Activated CD4-positive, alpha-beta memory T cell treated with anti-CD3 and anti-CD28 coated beads, Interleukin-2, amount 10 ng/mL, durations not matched to agents 7 days and 5 days (primary cell): ENCODE measurements at places on chromosomes 5 and 9. TPM values are rescaled to one million over a fixed set of nuclear protein-coding genes. Genes with fewer than 3 reads are reported as not detected.

DNA sequence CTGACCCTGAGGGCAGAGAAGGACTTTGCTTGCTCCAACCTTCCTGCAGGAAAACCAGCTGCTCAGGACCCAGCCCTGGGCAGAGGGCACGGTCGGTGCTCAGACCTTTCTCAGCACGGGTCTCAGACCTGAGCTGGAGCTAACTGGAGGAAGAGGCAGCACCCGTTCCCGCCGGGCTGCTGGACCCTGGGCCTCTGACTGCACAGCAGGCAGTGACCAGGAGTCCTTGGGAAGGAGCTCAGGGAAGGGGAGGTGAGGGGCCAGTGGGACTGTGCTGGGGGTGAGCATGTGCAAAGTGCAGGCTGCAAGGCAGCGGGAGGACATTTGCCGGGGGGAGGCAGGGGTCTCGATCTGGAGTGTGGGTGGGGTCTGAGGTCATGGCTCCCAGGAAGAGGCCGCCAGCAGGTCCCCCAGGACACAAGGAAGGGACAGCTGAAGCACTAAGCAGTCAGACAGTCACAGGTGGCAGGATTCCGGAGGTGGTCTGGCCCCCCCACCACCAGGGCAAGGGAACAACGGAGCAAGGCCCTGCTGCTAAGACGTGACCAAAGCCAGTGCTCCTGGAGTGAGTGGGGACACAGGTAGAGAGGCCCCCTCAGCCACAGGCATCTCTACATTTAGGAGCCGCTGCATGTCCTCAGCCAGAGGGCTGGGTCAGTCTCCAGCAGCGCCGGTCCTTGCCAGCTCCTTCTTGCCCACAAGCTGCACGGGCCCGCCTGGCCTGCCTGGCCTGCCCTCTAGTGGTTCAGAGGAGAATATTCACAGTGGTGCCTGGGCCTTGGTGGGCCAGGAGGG lies 4.8 kb upstream of the DPM2 start:
- peaks cover 62% of the 10 kb centered on the region for H3K36me3 ChIP-seq
- peak; percentile 54 for DNase-seq
- H3K27ac ChIP-seq = no peak overlapping the region
- H3K4me1 ChIP-seq = peaks cover 23% of the 10 kb centered on the region

DNA sequence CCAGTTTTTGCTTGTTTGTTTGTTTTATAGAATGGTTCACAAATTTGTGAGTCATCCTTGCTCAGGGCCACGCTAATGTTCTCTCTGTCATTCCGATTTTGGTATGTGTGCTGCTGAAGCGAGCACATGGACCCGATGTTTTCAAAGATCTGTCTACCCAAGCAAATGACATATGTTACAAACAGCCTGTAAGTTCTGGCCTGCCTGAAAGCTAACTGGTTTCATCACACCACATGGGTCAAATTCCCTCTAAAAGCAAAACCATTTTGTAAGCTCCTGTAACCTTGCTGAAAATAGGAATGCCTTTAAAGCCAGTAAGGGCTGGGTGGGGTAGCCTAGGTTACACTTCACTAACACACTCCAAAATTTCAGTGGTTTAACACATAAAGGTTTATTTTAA lies 25.4 kb downstream of the DMRT3 start:
- H3K4me3 ChIP-seq = no peak overlapping the region
- DNase-seq = no peak
- no peak overlapping the region for H3K27ac ChIP-seq
- no peaks in the 10 kb centered on the region for H3K27me3 ChIP-seq

The PLPPR1 gene
- total RNA-seq = not detected

- no peak overlapping the region for H3K4me3 ChIP-seq
- no peak for DNase-seq
- no peak overlapping the region for H3K27ac ChIP-seq
These were observed 130.4 kb upstream of the POC5 start for GRCh38 chr5:75847561-75848021.

- H3K4me3 ChIP-seq = no peak overlapping the region
- no peaks in the 10 kb centered on the region for H3K27me3 ChIP-seq
- H3K27ac ChIP-seq = no peak overlapping the region
- H3K4me1 ChIP-seq = no peaks in the 10 kb centered on the region
These were observed 1013.6 kb downstream of the CDH9 start for GRCh38 chr5:26024774-26025173.

The ABO gene
- total RNA-seq = 0.53 TPM

The DDX4 gene
- 0.83 TPM for total RNA-seq

DNA sequence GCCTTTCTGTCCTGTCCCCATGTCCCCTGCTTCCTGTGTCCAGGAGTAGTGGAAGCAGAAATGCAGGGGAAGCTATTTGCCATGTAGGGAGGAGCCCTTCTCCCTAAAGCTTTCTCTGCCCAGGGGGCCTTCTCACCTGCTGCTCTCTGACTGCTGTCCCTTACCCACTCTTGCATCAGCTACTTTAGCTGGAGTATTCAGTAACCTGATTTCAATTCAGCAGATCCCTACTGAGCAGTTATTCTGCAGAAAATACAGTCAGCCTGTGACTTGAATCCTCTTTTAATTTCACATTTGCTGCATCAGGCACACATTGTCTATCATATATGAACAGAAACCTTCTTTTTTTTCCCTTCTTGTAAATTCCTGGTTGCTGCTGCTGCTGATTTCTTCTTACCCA lies 90.4 kb downstream of the MVB12B start:
- H3K4me1 ChIP-seq = peaks cover 11% of the 10 kb centered on the region
- peaks cover 3% of the 10 kb centered on the region for H3K27me3 ChIP-seq
- no peak overlapping the region for H3K4me3 ChIP-seq
- no peaks in the 10 kb centered on the region for H3K36me3 ChIP-seq
- H3K27ac ChIP-seq = no peak overlapping the region

GRCh38 chr9:81489046-81489445 lies 200.3 kb downstream of the TLE1 start:
- no peak overlapping the region for H3K27ac ChIP-seq
- H3K4me3 ChIP-seq = no peak overlapping the region
- no peaks in the 10 kb centered on the region for H3K4me1 ChIP-seq
- H3K36me3 ChIP-seq = no peaks in the 10 kb centered on the region
- DNase-seq = no peak

DNA sequence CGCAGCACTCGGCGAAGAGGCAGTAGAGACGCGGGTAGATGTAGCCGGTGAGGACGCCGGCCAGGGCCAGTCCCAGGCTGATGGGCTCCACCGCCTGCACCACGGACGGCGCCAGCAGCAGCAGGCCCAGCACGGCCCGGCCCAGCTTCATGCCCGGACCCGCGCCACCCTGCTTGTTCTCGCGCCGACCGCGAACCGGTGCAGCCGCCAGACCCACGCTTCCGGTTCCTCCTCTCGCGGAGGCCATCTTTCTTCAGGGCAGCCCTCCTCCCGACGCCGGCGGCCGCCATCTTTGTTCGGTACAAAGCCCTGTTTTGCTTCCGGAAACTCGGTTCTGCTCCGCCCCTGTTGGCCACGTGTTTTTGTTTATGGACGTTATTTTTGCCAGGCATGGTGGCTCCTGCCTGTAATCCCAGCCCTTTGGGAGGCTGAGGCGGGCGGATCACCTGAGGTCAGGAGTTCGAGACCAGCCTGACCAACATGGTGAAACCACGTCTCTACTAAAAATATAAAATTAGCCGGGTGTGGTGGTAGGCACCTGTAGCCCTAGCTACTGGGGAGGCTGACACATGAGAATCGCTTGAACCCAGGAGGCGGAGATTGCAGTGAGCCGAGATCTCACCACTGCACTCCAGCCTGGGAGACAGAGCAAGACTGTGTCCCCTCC lies at the start of gene TOR1A:
Gene TOR1A (minus strand): TSS at position 202 of the 667 bp plus-strand sequence. CDS start 51 bp downstream, at position 151.
- H3K36me3 ChIP-seq = peaks cover 40% of the 10 kb centered on the region
- no peaks in the 10 kb centered on the region for H3K27me3 ChIP-seq
- DNase-seq = peak; percentile 95
- peaks cover 15% of the 10 kb centered on the region for H3K4me1 ChIP-seq
- peak within 1 kb of the TSS; percentile 82 for H3K4me3 ChIP-seq

The OBP2B gene
- not detected for total RNA-seq
